ENCODE measurements at places on chromosomes 1 and 21.
A peak's percentile ranks its signal among the peaks of the same experiment; 100 is the strongest.

- DNase-seq, result no peak
Measured at GRCh38 chr21:18772404-18772803, 368.8 kb upstream of the TMPRSS15 start.

- DNase-seq, result no peak
Measured at GRCh38 chr1:22114083-22115012, 28.5 kb downstream of the WNT4 start.

- no peak for DNase-seq
Measured at GRCh38 chr21:16330082-16330907, 600.5 kb downstream of the USP25 start.

GRCh38 chr1:54519709-54520108, 28.3 kb upstream of the ACOT11 start:
- no peak for DNase-seq

DNA sequence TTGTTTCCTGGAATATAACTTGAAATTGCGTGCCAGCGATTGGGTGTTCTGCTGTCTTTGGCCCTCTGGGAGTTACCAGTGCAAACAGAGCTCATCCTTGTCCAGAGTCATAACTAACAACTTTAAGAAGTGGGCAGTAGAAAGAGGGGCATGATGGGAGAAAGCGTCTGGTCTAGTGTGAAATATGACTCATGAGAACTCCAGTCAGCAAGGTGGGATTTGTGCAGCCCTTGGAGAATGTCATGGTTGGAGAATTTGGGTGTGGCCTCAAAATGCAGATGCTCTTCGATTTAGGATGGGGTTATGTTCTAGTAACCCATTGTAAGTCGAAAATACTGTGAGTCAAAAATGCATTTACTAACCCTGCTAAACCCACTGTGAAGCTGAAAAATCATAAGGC, 12.9 kb downstream of the ATP1B1 start:
- no peak for DNase-seq

DNA sequence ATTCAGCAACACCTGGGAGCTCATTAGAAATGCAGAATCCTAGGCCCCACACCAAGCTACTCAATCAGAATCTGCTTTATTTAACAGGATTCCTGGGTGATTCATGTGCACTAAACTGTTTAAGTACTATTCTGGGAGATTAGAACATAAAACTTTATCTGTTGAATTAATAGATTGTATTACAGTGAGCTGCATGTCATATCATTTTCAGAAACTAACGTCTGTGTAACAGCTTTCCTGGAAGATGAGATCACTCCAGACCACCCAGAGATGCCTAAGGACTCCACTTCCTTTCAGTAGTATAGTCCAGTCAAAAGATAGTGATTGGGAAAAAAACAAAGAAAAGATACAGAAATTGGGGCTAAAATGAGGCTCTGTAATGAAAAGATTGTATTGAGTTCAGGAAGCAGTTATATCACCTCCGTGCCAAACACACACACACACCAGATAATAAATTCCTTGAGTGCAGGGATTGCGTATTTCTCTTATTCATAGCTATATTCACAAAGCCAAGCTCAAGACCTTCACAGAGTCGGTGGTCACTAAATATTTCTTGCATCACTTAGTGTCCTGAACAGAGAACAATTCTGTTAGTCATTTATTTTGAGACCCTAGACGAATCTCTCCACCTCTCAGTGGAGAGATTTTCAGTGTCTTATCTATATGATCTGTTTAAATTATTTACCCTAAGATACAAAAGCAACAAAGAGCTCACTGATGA, 178.2 kb downstream of the DSCAM start:
- no peak for DNase-seq

DNA sequence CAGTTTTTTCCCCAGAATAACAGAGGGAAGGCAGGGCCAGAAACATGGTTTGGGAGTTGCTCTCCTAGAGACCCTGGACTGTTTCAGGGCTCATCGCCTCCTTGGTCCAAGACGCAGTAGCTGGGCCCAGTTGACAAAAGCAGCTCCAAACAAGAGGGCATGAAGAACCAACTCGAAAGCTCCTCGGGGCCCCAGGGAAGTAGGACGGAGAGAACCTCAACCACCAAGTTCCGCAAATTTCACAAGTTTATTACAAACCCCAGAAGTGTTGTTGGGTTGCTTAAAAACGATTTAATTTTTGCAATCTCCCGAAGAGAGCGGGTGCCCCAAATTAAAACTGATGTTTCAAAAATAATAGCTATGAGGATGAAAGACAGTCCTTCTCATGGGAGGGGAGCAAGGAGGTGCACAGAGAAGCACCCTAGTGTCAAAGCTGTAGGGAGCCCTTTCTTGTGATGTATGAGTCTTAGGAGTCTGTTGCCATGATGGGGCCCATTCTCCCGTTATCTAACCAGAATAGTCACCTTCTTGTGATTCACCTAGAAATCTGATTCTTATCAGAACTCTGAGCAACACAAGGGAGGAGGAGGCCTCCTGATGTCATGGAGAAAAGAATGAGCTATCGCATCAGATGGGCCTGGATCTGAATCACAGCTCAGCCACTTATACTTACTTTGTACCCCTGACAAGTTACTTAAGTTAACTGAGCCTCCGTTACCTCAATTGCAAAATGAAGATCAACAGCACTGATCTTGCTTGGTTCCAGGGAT, 165.7 kb upstream of the IRF2BP2 start:
- DNase-seq, result no peak

- no peak for DNase-seq
Measured at GRCh38 chr1:21568006-21568746, 59.0 kb downstream of the ALPL start.

DNA sequence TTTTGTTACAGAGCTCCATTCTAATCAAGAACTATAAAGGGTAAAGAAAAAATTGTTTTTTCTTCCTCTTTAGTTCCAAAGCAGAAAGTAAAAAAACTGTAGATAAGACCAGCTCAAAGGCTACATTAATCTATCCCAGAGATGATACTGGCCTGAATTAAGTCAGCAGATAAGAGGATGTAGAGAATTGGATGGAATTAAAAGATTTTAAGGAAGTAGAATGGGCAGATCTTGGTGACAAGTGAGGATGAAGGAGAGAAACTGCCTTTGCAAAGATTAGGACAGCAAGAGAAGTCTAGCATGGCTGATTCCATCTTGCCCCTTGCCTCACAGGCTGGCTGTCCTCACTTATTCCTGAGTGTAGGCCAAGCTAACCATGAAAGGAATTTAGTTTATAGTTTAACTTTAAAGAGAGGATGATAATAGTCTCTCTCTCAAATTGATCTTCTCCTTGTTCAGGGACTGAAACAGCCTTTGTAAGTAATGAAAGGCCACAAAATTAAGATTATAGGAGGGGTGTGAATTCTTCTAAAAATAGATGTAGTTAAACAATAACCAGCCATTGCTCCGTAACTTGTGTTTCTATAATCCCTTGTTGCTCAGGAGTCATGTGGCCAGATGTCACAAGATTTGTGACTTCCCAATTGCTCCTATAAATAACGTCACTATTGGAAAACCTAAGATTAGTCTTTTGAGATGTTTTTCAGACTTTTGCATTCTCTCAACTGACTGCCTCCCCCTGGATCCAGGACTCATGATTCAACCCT, 265.0 kb upstream of the USP24 start:
- DNase-seq, result no peak

- DNase-seq, result no peak
Measured at GRCh38 chr1:236615399-236616148, 11.3 kb upstream of the HEATR1 start.

DNA sequence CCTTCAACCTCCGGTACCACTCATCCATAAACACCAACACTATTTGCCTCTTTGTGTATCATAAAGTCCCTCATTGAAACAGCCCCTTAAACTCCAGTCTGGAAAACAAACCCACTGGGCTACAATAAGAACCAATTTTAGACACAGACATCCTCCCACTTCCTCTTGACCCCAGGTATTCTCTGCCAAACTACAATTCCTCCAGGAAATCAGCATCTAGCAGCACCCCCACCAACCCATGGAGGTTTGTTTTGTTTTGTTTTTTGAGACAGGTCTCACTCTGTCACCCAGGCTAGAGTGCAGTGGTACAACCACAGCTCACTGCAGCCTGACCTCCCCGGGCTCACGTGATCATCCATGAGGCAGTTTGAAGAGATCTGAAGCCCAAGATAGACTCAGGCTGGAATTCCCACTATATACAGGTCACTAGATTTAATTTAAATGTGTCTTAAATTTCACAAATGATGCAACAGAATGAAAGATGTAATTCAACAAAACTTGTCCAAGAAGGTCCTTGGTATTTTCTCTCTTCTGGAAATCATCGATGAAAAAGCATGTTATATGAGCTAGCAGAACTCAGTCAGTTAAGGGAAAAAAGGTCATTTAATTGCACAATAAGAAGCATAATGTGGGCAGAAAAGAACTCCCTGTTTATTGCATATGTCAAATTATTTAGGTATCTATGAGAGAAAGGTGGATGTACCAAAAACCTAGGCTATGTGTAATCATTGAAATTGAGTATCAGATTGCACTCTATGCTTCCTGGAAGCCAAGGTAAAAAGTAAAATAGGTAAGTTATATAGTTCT, 30.3 kb downstream of the TCP10L start:
- no peak for DNase-seq

GRCh38 chr1:20207546-20207945, 21.2 kb upstream of the PLA2G2C start:
- DNase-seq, result no peak

DNA sequence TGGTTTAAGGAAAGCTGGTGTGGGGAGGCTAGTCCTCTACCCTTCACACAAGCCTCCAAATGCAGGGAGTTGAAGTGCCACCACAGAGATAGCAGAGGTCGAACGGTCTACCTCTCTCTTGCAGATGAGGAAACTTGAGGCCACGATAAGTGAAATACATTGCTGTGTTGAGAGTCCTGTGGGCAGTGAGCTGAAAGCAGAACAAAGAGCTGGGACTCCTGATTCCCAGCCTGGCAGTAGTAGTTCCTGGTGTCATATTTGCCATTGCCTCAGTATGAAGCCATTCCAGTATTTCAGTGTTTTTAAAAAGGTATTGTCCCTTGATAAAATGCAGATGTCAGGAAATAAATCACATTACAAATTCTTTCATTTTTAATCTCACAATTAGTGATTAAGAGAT, 28.6 kb downstream of the AK4 start:
- no peak for DNase-seq

DNA sequence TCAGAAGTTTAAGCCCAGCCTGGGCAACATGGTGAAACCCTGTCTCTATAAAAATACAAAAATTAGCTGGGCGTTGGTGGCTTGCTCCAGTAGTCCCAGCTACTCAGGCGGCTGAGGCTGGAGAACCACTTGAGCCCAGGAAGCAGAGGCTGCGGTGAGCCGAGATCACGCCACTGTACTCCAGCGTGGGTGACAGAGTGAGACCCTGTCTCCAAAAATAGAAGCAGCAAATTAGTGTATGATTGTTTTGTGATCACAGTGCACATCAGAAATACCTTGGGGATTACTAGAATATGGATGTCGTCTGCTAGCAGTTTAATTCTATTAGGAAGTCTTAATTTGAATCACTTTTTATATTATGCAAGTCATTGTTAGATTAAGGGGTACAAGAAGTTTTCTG, 59.0 kb downstream of the ZBTB17 start:
- DNase-seq, result no peak

GRCh38 chr1:96009831-96010434, 711.7 kb upstream of the PTBP2 start:
- DNase-seq, result no peak

DNA sequence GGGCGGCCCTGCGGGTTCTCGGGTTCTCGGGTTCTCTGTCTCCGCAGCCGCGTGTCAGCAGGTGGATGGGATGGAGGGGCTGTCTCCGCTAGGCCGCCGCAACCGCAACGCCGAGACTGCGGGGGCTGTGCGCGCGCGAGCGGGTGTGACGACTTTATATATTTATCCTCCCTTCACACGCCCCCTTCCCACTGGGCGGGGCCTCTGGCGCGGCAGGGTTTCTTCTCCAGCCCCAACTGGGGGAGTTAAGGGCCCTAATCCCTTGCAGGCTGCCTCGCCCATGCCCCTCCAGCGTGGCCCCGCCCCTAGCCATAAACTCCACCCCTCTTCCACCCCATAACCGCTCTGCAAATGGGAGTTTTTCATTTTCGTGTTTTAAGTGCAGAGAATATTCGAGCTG, 3.4 kb downstream of the IGSF21 start:
- no peak for DNase-seq

GRCh38 chr1:193558491-193559028, 372.1 kb upstream of the B3GALT2 start:
- no peak for DNase-seq

GRCh38 chr1:64116537-64116936, 86.9 kb upstream of the UBE2U start:
- DNase-seq, result no peak

GRCh38 chr1:167797015-167797414, 75.2 kb downstream of the MPZL1 start:
- no peak for DNase-seq

GRCh38 chr1:47996406-47997226, 569 bp downstream of the TRABD2B start:
- DNase-seq, result no peak

GRCh38 chr1:158199849-158200248, 19.2 kb downstream of the CD1D start:
- DNase-seq, result no peak

GRCh38 chr1:180620581-180620980, 11.2 kb upstream of the XPR1 start:
- DNase-seq, result no peak

- no peak for DNase-seq
Measured at GRCh38 chr21:28269173-28269572, 723.5 kb downstream of the LTN1 start.

DNA sequence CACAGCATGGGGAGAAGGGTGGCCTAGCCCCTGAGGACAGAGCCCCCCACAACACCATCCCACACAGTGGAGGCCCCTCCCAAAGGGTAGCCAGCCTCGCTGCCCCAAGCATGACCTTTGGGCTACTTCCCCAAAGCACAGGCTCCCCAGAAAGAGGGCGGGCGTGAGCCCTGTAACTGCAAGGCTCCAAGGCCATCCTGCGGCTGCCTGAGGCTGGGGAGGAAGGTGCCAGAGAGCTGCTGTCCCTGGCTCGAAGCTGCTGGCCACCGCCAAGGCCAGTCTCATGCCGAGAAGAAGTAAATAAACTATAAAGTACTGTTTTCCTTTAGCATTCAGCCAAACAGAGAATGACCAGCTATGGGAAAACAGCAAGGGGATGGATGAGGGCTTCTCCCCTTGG, 27.5 kb downstream of the UBASH3A start:
- DNase-seq, result peak; percentile 4

- no peak for DNase-seq
Measured at GRCh38 chr1:229470406-229471043, 36.6 kb upstream of the ACTA1 start.

GRCh38 chr21:34790834-34791233, 122.0 kb downstream of the CLIC6 start:
- DNase-seq, result no peak

DNA sequence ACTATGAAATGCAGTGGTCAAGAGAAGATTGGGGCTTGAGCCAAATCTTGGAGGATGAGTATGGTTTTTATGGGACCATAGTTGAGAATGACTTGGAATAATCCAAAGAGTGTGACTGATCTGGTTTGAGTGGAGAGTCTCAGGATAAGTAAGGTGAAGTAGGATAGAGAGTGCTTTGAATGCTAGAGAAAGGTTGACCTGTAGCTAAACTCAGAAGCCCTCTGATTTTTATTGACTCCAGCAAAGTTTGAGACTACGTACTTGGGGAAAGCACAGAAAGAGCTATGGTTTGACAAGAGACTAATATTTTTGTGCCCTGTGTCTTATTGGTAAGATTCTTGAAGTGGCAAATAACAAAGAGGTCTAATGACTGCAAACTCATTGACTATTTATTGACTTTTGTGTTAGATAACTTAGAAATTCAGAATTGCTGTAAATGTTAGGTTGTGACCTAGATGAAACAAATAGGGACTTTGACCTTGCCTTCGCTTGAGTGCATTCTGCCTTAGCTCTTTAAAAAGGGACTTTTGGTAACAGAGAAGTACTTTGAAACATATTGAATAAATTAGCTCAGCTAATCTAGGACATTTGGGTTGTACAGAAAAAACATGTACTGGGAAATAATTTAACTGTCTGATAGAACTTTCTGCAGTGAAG, 35.1 kb downstream of the UAP1 start:
- no peak for DNase-seq
